ENCODE measurements at places on chromosomes 7 and 10. TPM values are rescaled to one million over a fixed set of nuclear protein-coding genes. Genes with fewer than 3 reads are reported as not detected.

BMPER gene
- 0.32 TPM for total RNA-seq

MDFIC gene
- 18.7 TPM for total RNA-seq

DUSP5 gene
- total RNA-seq, result 22.1 TPM

GLCCI1 gene
- 1.6 TPM for total RNA-seq

ECHS1 gene
- 74.7 TPM for total RNA-seq

KCP gene
- not detected for total RNA-seq

KLHDC10 gene
- 33.0 TPM for total RNA-seq

LBX1 gene
- not detected for total RNA-seq

HMX2 gene
- not detected for total RNA-seq

AEBP1 gene
- 4.7 TPM for total RNA-seq

LRRTM3 gene
- not detected for total RNA-seq

IL15RA gene
- 10.7 TPM for total RNA-seq

AGR2 gene
- not detected for total RNA-seq

NPY gene
- total RNA-seq, result not detected
